ENCODE measurements at places on chromosomes 5 and 9.

DNA sequence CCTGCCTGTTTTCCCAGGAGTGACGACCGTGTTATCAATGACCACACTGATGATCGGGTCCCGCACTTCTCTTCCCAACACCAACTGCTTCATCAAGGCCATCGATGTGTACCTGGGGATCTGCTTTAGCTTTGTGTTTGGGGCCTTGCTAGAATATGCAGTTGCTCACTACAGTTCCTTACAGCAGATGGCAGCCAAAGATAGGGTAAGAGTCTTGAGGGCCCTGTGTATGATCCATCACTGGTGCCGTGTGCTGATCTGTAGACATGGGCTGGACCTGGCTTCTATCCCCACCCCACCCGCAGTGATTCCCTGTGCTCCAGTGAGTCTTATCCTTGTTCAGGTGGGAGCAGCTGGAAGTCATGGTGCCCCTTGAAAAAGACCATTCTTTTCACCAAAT is 26.0 kb downstream of the GABRP start:
- no peak for DNase-seq

DNA sequence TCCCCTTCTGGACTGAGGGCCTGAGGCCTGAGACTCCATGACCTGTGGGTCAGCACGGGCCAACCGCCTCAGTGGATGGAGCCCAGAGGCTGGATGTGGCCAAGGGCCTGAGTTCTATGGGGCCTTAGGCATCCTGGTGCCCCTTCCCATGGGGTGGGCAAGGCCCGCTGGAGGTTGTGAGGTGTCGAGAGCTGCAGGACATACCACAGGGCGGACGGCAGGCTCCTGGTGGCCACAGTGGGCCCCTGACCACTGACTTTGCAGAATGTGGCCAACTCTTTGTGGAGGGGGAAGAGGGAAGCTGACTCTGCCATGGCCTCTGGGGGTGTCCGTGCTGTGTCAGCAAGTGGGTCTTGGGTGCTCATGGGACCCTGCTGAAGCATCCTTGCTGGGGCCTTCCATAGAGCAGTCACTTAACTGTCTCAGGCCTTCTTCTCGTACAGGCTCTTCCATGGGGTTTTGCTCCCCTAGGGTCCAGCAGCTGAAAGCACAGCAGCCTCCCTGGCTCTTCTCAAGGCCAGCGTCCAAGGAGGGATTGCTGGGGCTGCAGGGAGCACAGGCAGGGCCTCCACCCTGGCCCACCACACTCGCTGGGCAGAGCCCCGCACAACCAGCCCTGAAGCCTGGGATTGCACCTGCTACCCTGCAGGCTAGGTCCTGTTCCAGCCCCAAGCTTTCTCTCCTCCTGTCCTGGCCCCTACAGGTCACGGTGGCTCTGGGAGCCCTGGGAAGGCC is 21.6 kb upstream of the SLC9A3 start:
- no peak for DNase-seq

GRCh38 chr5:644971-645370 is 32.8 kb downstream of the CEP72 start:
- DNase-seq: no peak

DNA sequence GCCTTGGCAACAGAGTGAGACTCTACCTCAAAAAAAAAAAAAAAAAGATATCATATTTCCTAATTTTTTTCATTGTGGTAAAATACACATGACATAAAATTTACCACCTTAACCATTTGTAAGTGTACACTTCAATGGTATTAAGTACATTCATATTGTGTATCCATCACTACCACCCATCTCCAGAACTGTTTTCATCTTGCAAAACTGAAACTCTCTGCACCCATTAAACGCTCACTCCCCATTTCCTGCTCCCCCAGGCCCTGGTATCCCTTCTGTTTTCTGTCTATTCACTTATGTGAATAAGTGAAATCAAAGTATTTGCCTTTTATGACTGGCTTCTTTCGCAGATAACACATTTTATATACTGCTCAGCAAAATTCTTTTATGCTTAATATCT is 12.8 kb downstream of the LRRC8A start:
- no peak for DNase-seq

DNA sequence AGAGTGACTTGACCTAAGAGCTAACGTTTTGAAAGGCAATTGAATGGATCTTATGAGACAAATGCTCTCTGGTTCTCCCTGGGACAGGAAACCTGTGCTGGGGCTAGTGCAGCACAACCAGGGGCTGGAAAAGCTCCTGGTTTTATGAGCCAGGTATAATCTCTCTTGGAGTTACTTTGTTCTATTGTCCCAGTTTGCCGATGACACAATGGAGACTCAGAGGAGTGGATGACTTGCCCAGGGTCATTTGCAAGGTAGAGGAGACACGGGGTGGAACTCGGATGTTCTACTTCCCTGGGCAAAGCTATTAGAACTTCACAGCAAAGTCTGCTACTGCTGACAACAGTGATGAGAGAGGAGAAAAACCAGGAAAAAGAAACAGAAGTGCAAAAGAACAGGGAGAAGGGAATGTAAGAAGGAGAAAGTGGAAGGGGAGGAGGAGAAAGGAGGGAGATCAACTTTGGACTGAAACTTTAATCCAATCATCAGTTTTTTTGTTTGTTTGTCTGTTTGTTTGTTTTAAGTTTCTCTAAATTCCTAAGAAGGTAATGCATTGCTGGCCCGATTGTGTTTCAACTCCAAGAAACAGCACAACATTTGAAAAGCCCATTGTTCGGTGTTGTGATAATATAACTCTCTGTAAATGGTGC is 7.4 kb upstream of the GSN start:
- DNase-seq: no peak

DNA sequence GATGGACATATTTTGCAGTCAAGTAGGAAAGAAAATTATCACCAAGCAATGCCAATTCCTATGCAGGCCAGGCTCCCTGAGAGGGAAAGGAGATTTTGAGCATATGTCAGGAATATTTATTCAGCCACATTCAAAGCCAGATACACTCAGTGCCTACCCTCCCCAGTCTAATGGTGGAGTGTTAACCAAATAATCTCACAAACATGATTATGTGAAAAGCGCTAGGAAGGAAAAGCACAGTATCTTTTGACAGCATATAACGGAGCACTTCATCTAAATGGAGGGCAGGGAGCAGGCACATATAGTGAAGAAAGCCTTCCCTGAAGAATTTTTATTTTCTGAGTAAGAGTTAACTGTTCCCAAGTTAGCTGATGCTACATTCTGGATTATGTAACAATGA is 80.3 kb upstream of the SLC30A5 start:
- no peak for DNase-seq

GRCh38 chr9:134618163-134618832 is 23.3 kb upstream of the COL5A1 start:
- no peak for DNase-seq

- no peak for DNase-seq
Measured at GRCh38 chr5:141734501-141735229, 52.6 kb upstream of the ARAP3 start.

DNA sequence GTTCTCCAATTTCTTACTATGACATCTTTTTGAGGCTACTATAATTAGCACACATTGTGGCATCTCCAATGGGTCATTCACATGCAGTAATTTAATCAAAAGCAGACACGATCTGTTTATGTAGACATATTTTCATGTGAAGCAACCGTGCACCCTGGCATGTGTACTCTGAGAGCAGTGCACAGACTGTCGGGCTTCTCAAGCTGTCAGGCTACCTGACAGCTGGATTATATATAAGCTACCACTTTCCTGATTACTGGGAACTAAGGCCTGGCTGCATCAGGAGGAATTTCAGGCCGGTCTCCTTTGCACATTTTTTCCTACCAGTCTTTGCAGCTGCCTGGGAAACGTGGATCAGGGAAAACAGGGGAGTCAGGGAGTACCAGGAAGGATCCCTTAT is 197.5 kb downstream of the MAPKAP1 start:
- no peak for DNase-seq

DNA sequence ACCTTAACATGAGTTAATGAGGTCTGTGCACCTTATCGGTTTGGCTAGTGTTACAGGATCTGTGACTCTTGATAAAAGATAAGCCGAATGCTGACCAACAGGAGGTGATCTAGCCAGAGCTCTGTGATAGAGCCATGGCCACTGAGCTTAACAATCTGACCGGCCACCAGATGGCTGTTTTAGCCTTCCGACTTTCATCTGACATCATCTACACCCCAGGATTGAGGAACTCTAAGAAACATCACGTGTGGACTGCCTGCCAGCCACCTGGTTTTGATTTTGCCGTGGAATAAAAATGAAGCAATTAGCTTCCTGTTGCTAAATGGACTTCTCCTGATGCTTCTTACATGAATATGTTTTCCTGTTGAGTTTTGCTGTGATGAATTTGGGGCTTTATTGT is 281.3 kb downstream of the CEMIP2 start:
- DNase-seq: no peak

- DNase-seq: no peak
Measured at GRCh38 chr5:78908173-78909061, 76.7 kb downstream of the ARSB start.

DNA sequence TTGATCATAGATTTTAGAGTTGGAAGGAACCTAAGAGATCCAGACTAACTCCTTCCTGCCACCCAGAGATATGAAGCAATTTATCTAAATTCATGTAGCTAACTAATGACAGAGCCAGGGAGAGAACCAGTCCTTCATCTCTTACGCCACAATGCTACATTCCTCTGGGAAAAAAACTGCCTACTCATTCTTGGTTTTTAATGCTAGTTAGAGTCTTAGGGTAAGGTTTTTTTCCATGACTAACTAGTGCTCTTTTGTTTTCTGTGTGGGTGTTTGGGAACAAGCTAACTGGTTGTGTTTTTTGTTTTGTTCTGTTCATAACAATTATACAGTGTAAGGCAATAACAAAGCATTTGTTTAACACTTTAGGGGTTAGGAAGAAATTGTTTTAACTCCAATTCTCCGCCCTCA is 52.4 kb downstream of the SLC44A1 start:
- DNase-seq: no peak

DNA sequence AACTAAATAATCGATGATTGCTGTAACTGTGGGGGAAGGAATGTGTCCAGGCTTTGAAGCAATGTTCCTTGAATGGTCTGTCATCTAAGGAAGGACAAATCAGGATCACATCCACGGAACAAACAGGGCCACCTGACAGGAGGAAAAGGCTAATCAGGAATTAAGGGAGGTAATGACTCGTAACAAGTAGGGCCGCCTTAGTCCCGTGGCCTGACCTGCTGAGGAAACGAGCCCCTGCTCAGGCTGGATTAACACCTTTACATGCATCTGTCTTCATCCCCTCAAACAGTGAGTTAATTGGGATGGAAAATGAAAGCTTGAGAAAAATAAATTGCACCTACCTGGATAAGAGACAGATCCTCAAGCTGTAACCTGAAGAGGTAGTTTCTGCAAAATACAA is 227.8 kb downstream of the SEMA5A start:
- DNase-seq: no peak

GRCh38 chr9:32551276-32552051 is 663 bp upstream of the SMIM27 start:
- DNase-seq: no peak

DNA sequence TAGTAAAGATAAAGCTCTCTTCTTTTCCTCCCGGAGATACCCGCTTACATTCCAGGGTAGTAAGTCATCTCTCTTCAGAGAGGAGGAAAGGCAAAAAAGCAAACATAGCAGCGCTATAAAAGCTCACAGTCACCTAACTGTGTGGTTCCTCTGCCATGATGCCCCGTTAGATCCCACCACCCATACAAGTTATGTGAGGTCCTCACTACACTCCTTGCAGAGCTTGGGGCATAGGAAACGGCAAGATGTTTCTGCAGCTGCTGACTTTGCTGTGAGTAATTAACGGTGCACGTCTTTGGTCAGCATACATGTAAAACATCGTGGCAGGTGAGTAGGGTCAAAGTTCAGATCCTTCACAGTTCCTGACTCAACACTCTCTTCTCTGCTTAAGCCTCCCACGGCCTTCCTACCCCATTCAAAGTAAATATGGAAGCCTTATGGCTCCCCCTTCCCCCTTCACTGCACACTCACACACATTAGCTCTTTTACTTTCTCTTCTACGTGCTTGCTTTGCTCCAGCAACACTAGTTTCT is 218.9 kb downstream of the DIRAS2 start:
- no peak for DNase-seq

GRCh38 chr9:72473474-72474261 is 47.7 kb upstream of the TMC1 start:
- no peak for DNase-seq

- no peak for DNase-seq
Measured at GRCh38 chr9:135956802-135957174, 4.4 kb downstream of the UBAC1 start.

GRCh38 chr9:124749284-124749683 is 21.8 kb downstream of the NR6A1 start:
- DNase-seq: no peak

DNA sequence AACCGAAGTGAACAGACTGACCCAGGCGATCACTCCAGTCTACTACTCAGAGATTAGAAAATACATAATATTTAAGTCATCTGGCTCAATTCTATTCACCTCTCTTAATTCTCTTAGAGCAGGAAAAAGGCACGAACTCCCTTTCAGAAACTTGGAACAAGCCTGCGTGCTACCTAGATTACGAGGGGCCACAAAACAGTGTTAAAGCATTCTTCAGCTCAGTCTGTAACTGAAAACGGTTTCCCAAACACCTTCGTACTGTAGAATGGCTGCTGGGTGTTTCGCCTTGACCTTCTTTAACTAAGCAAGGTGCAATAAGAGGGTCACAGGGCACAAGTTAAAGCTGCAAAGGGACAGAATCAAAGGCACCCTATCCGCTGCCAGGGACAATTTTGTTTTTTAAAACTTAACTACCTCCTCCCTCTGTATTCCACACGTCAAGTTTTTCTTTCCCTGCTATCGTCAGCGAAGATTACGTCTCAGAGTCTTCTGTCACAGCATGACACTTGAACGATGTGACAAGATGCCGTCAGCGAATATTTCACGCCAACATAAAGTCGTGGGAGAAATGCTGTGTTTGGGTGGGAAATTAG is 687 bp downstream of the LYSMD3 start:
- DNase-seq: no peak

DNA sequence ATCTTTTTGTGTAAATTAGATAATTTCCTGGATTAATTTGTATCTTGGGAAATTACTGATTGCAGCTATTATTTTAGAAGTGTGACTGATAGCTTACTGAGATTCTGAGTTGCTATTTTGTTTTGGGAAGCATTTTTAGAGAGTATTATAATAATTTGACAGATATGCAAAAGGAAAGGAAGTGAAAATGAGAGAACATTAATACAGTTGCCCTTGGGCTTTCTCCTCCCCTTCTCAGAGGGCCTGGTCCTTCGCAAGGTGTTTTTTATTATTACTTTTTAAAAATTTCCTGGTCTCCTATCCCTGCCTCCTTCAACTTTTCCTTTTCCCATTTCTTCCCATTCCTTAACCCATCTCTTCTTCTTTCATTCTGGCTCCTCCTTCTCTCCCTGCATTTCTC is 32.6 kb downstream of the UBAP1 start:
- DNase-seq: no peak

GRCh38 chr5:54159893-54160195 is 150.5 kb downstream of the ARL15 start:
- no peak for DNase-seq

DNA sequence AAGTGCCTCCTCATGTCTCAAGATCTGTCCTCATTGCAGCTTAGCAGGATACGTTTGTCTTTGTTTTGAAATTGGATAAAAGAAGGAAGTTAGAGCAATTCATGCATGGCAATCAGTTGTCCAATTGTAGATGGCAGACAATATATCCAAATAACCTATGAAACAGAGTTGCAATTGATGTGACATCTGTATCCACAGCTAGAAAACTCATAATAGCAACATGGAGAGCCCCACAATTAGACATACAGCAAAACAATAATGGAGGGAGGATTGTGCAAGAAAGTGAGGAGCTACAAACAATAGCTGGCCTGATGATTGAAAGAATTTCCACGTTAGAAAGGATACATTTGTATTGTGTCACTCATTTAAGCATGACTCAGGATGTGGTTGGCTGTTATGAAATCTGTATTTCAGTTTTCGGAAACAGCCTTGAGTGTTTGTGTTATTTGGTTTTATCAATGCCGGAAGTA is 132.0 kb downstream of the FAM174A start:
- DNase-seq: no peak

Data from stimulated activated CD8-positive, alpha-beta memory T cell treated with anti-CD3 and anti-CD28 coated beads, Interleukin-7, amount 100 ng/mL, for 4 hours (primary cell).